ENCODE measurements at places on chromosomes 7 and 10.

GRCh38 chr7:13898957-13899670, 90.4 kb downstream of the ETV1 start:
- peak; percentile 44 for DNase-seq

DNA sequence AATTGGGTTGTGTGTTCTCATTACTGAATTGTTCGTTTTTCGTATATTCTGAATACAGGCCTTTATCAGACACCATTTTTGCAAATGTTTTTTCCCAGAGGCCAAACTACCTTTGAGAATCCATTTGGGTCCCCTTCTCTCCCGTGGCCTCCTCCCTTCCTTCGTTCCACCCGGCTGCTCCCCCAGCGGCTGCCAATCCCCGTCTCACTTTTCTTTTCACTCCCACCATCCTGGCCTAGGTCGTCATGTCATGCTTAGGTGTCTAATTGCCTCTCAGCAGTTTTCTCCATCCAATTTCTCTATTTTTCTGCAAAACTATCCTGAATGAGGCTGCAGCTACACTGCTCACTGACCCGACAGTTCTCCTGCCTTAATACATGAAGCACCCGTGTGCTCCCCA, 17.9 kb downstream of the PITRM1 start:
- DNase-seq = no peak

- DNase-seq = no peak
Measured at GRCh38 chr10:8057636-8058273, 3.3 kb downstream of the GATA3 start.

- DNase-seq = no peak
Measured at GRCh38 chr10:5662708-5663579, 3.5 kb downstream of the ASB13 start.

DNA sequence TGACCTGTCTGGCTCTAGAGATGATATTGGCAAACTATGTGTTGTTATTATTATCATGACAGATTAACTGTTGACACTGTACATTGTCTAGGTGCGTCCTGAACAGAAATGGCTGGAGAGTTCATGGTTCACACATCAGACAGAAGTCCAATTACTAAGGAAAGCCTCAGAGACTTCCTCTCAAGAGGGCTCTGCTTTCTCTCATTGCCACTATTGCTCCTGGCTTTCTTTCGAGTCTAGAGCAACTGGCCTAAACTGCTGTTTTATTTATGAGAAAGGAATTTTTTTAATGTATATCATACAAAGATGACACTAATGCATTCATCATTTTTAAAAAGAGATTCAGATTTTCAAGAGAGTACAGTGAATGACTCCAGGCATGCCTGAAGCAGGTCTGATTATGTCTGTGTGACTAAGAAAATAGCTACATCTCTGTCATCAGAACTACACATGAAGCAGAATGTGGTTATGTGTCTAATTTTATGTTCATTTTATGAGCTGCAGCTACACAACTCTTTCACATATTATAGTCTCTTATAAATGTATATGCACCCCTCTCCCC, 30.4 kb downstream of the NRCAM start:
- DNase-seq = no peak

DNA sequence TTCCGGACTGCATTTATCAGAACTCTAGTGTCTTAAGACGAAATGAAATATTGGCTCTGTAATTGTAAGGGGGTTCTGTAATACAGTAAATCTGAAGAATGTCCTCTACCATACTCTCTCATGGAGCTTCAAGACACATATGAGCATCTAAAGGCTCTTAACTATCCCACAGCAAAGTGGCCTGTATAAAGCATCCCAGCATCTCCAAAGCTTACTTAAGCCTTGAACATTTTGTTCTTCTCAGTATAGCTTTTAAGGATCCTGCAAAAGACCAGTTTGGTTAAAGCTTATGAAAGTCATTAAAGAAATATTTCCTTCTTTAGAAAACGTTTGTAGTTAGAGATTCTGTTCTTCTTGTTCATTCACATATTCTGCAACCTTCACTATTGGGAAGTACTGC, 75.1 kb downstream of the HGF start:
- no peak for DNase-seq

DNA sequence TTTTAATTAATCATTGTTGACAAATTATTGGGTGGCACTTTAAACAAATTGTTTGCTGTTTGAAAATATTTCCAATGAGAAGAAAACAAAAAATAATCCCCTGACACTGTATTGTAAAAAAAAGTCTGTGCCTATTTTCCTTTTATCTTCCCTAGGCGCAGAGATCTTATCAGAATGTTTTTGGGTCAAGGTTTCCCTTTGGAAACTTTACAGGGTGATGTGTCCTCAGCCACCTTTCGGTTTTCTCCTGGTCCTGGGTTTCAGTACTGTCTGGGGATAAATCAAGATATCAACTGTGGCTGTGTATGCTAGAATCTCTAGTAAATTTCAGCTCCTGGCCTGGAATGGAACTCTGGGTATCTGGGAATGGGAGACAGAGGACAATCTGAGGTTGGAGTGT, 1.4 kb downstream of the ZNF107 start:
- DNase-seq = no peak

- DNase-seq = no peak
Measured at GRCh38 chr7:45698303-45699014, 124.3 kb downstream of the ADCY1 start.

GRCh38 chr7:158733775-158734494, 29.3 kb upstream of the NCAPG2 start:
- no peak for DNase-seq

DNA sequence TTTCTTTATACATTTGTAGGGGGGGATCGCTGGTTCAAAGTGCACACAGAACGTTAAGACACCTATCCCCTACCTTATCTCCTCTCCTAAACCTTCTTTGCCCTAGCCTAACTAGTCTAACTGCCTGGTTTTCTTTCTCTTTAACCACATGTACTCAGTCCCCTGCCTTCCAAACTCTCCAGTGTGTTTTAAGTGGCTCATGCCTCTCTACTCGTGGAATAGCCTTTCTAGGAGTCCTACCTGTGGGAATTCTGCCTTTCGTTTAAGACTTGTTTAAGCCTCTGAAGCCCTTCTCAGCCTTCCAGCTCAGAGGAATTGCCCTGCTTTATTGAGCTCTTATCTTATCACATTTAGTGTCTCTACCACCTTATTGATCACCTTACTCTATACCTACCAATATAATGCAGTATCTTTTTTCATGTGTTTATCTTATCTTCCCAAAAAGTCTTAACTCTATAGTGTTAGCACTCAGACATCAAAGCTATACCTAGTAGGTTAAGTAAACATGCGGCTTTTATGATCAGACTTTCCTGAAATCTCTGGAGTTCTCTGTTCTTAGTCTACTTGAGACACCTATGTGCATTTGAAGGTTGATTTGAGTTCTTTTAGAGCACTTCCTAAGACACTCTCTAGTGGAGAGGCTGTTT, 50.7 kb downstream of the ARID5B start:
- DNase-seq = no peak

GRCh38 chr10:125159486-125159931, 854 bp downstream of the CTBP2 start:
- peak; percentile 70 for DNase-seq

DNA sequence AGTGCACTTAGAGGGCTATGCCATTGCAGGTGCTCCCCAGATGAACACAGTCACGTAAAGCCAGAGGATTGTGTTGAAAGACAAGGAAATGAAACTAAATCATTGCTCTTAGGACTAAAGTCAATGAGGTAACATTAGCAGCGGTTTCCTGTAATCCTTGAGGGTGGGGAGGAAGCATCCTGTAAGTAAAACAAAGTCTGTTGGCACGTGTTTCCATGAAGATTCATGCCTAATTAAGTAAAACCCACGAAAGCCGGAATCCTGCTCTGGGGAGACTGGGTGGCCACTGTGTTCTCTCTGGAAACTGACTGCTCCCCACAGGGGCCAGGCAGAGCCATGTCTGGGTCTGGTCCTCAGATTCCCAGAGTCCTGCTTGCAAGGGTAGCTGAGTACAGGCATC, 18.3 kb downstream of the STEAP1B start:
- DNase-seq = no peak

DNA sequence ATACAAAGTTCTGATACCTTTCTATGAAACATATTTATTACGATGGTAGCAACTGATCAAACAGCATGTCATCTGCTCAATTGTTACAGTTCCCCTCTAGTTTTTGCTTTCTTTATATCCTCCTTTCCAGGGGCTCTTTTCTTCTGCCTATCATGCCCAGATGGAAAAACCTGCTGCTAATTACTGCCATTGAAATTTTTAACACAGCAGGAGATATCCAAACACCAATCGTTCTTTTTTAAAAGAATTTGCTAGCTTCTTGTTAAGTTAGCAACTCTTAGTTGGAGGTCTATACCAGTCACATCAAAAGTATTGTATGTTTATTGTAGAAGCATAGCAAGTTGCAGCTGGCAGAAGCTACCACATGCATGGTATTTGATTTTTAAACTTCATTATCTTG, 768.5 kb downstream of the NXPH1 start:
- no peak for DNase-seq

GRCh38 chr7:18770154-18770811, 274.7 kb downstream of the HDAC9 start:
- no peak for DNase-seq

GRCh38 chr7:131633342-131633843, 77.0 kb upstream of the PODXL start:
- DNase-seq = no peak

- no peak for DNase-seq
Measured at GRCh38 chr10:71644307-71645180, 75.0 kb downstream of the C10orf105 start.

DNA sequence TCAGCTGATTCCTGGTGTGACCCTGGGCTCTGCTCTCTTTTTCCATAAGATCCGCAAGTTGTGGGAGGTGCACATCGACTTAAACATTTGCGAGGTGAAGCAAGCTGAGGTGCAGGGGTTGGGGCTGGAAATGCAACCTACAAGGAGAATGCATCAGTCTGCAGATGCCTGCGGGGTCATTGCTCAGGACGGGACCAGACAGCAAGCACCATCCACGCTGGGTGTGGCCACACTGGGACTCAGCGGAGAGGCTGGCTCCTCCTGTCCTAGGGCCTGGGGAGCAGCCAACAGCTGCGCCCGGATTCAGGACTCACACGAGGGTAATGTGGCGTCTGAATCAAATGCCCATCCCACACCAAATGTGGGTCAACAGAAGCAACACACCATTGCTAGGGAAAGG, 33.8 kb downstream of the STK32C start:
- no peak for DNase-seq

GRCh38 chr7:3338161-3338560, 37.1 kb downstream of the SDK1 start:
- DNase-seq = no peak

DNA sequence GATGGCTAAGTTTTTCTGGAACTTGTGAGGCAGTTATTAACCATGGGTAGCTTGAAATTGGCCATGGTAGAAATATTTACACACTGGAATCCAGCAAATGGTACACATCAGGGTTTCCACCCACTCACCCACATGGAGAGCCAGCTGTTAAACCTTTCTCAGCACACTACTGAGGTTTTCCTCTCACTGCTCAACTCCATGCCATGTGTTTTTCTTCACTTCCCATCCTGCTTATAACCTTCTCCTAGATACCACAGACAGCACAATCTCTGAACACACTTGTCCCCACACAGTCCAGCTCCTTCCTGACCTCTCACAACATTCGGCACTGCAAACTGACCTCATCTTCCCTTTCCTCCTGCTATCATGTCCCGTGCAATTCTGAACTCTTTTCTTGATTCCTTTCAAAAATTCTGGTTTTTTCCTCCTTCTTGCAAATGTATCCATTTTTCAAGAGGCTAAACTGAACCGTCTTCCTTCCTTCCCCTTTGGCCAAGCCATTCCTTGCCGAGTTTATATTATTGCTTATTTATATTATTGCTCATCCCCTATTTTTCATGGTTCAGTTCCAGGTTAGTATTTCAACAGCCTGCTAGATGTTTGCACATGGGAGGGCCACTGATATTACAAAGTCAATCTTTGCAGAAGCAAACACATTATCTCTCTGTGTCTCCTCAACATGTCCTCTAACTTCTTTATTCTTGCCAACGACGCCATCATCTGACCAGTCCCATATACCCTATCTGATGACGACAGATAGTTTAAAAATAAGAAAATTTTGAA, 606.4 kb downstream of the SORCS1 start:
- DNase-seq = no peak

DNA sequence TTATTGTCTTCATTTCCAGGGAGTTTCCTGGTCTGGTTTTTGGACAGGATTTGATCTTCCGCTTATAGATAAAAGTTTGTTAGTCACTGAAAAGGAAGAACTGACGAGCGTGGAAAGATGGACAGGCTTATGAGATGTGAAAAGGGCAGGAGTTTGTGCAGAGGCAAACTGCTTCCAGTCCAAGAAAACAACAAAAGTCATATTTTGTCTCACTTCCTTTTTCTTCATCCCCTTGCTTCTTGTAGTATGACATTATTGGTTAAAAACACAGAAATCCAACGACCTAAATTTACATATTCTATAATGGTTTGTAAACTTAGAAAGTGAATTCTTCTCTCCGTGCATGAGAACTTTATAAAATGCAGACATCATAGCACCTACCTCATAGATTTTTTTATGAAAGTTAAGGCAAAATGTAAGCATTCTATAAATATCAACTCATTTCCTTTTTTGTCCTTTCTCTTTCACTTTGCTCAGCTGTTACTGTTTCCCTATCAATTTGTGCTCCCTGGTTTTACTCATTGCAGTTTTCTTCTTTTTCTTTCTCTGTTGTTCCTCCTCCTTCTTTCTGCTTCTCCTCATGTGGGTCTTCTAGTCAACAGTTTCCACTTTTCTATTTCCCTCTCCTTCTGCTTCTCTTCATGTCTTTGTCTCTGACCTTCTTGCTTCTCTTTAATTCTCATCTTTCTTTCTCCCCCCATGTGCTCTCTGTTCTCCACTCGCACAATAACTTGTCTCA, 370.2 kb downstream of the ARL4A start:
- no peak for DNase-seq

- no peak for DNase-seq
Measured at GRCh38 chr7:144594580-144594979, 191.1 kb upstream of the NOBOX start.

GRCh38 chr10:78264361-78264760, 230.7 kb downstream of the RPS24 start:
- DNase-seq = no peak
